ENCODE measurements at places on chromosomes 7 and 10. TPM values are rescaled to one million over a fixed set of nuclear protein-coding genes. Genes with fewer than 3 reads are reported as not detected.

The FAM25A gene
- polyA plus RNA-seq = not detected

The LRRN3 gene
- not detected for polyA plus RNA-seq

The CHAT gene
- polyA plus RNA-seq = not detected

The CUBN gene
- 1.5 TPM for polyA plus RNA-seq

The CLDN3 gene
- 17.4 TPM for polyA plus RNA-seq

The CAV2 gene
- polyA plus RNA-seq = 81.8 TPM

The CTTNBP2 gene
- 1.2 TPM for polyA plus RNA-seq

The FUOM gene
- polyA plus RNA-seq = 54.8 TPM

The EN2 gene
- not detected for polyA plus RNA-seq

The ADAM12 gene
- polyA plus RNA-seq = not detected

The OR6B1 gene
- not detected for polyA plus RNA-seq

The SLC12A9 gene
- 8.5 TPM for polyA plus RNA-seq

The CLRN3 gene
- not detected for polyA plus RNA-seq

The CNNM1 gene
- 0.13 TPM for polyA plus RNA-seq

DNA sequence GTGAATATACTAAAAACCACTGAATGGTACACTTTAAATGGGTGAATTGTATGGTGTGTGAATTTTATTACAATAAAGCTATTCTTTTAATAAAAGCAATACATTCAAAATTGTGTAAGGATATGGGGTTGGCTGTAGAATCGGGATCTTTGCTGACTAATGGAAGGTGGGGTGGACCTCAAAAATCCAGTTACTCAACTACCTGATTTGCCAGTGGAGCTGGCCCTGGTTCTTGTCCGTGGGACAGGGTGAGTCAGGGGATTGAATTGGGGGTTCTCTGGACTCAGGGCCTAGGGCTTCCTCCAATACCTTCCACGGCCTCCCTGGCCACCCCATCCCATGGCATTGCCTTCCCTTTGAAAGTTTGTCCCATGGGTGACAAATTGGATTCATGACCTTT lies 13.5 kb upstream of the RABGEF1 start:
- no peak for DNase-seq

GRCh38 chr10:124708246-124708779 lies 35.9 kb downstream of the FAM53B start:
- DNase-seq = no peak

DNA sequence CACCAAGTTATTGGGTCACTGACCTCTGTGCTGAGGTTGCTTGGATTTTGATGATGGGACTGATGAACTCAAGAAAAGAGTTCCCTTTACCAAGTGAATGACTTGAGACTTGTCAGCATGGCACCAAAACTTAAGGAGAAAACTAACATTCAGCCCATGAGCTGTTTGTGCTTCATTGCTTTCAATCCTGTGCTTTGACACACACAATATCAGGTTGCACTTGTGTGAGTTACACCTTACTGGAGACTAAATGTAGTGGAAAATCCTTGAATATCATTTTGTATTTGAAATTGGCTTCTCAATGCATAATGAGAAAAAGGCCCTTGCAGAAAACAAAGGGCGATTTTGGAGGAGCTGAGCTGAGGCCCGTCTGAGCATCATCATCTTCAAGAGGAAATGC lies 2.7 kb downstream of the BAG3 start:
- no peak for DNase-seq

DNA sequence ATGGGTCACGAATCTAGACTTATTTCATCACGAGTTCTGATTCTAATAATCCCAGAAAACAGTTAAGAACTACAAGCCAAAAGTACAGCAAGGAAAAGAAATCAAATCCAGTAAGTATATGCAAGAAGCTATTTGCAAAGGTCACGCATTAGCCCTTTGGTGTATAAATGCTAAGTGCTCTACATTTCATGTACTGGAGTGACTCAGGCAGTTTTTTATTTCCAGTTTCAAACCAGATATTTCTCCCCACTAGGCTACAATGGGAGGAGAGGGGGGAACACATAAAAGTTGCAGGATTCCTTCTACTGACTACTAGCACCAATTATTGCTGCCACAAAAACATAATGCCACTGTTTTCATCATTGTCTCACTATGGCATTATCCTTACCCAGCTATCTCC lies 148.0 kb downstream of the NRCAM start:
- no peak for DNase-seq

DNA sequence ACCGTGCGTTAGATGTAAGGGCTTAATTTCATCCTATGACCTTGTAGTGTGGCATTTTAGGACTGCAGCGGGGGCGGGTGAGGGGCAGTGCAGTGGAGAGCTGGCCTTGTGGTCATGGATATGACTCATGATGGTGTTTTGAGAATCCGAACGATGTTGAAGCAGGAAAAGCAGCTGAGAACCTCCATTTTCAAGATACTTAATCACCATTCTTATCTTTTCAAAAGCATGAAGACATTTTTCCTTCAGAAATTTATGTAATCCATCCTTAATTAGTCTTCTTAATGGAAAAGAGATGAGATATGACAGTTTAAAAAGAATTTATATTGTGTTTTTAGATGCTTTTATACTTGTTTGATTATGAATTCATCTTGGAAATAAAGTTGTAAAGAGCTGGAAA lies 9.6 kb downstream of the ATP5F1C start:
- DNase-seq = no peak

GRCh38 chr10:7409732-7410168 lies 1.1 kb downstream of the SFMBT2 start:
- no peak for DNase-seq

GRCh38 chr7:99447943-99448342 lies 9.2 kb downstream of the CPSF4 start:
- DNase-seq = no peak

DNA sequence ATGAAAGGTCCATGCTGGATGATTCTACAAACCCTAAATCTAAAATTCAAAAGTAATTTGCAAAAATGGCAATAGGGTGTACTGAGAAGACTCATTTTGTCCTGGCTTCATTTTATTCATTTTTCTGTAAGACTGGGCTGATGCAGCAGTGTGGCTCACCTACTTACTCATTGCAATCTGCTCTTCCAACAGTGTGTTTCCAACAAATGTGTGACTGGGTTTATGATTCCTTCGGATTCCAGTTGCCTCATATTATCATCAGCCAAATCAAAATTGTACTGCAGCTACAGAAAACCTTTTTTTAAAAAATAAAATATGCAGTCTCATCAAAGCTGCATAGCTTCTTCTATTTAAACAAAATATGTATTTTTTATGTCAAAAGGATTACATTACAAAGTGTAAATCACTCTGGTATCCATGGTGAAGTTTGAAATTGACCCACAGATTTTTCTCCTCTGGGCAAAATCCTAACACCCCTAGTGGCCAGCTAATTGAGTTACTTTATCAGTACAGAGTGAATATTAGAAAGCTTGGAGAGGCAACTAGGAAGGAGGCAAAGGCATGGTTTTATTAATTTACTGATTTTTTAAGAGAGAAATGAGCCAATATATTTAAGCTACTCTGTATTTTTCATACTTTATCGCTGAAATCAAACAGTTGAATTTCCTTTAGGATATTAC lies 390.3 kb downstream of the MAGI2 start:
- DNase-seq = no peak

- DNase-seq = peak; percentile 81
Measured at GRCh38 chr10:33277135-33277536, 57.3 kb downstream of the NRP1 start.

GRCh38 chr10:130254243-130254642 lies 118.1 kb downstream of the GLRX3 start:
- DNase-seq = no peak

DNA sequence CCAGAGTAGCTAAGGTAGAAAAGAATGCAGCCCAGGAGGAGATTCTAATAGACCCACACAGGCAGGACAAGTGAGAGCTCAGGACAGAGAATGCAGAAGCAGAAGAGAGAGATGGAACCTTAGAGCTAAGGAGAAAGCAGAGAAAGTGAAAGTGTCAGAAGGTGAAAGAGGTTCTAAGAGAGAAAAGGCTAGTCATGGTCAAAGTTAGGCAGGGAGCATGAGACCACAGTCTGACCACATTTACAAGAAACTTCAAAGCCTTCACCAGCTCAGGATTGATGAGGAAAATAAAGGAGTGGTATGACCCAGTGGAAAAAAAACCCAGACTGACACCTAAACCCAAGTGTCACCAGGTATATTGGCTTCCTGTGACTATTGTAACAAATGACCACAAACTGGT lies 131.8 kb upstream of the WDR11 start:
- DNase-seq = no peak

- DNase-seq = no peak
Measured at GRCh38 chr10:82148764-82149163, 273.8 kb downstream of the NRG3 start.

GRCh38 chr7:122944682-122945303 lies 50.7 kb downstream of the TAS2R16 start:
- DNase-seq = no peak

DNA sequence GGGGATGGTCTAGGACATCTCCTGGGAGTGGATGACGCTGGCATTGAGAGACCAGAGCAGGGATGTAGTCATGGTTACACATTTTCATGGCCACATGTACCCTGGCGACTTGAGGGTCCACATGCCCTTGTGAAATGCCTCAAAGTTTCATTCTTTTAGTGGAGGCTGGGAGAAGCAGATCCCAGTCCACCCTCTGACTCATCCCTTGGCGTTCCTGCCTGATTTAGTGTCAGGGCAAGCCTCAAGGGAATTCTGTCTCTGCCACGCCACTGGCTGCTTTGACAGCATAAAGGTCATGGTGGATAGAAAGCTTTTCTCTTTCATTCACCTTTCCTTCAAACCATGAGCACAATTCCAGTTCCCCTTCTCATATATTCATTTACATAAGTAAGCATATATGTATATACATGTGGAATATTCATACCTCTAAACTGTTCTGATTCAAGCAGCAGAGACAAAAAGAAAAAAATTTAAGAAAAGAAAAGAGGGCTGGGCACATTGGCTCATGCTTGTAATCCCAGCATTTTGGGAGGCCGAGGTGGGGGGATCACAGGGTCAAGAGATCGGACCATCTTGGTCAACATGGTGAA lies 21.8 kb upstream of the KIF5B start:
- no peak for DNase-seq

DNA sequence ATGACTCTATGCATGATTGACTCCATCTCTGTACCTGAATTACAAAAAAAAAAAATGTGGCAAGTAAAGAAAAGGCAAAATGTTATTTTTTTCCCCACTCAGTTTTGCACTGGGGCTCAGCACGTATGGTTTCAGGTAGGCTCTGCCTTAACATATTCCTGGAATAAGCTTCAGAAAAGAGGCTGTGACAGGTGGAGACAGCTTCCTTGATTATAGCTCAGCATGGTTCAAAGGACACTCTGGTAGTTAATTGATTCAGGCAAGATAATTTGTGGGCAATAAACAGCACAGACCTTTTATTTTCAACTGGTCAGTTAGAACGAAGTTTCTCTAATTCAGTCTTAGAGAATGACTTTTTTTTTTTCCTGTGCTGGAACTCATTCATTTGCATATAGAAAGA lies 347.3 kb downstream of the GALNT17 start:
- DNase-seq = no peak

DNA sequence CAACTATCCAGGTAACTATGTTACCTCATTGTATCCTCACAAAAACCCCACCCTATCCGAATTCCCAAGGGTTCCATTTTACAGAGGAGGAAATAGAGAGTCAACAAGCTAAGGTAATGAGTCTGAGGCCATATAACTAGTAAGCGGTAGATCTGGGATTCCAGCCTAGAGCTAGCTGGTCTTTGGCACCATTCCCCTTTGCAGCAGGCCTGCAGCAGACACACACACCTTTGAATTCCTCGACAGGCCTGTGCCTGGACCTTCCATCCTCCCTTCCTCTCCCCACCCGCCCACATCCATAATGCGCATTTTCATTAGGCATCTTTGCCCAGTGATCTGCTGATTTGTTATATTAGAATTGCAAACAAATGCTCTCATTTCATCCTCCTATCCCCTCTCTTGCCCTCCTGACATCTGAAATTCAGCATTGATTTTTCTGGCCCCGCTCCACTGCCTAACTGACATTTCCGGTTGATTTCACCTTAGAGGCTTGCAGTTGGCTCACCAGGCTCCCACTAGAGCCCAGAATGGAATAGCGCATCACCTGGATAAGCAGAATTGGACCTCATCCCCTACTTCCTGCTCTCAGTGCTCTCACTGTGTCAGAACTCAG lies 129.5 kb downstream of the PLXNA4 start:
- no peak for DNase-seq

- DNase-seq = no peak
Measured at GRCh38 chr10:43688348-43688892, 39.7 kb upstream of the ZNF32 start.

DNA sequence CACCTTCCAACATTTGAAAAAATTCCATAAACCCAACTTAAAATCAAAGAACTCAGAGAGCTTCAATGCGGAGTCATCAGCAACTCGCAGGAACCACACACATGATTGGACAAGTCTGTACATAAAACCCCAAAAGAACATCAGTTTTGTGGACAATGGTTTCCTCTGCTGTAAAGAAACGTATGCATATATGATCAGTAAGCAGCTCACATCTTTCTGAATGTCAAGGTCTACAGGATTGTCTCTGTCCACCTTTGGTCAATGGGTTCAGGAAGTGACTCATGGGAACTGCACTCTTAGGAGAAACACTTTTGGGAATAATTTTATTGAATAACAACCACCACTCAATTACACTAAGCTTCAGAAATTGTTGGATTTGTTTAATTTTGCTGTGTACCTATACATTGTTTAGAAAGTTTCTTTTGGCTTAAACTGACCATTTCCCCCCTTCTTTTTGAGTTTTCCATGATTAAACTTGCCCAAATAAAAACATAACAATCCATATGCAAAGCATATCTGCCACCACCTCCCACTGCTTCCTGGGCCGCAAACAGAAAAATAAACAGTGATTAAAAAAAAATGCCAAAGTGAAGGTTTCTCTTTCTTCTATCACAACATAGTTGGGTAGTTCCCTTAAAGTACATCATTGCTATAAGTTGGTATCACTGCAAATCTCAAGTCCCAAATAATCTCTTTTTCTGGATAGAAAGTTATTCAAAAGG lies 27.3 kb upstream of the AFAP1L2 start:
- DNase-seq = no peak

DNA sequence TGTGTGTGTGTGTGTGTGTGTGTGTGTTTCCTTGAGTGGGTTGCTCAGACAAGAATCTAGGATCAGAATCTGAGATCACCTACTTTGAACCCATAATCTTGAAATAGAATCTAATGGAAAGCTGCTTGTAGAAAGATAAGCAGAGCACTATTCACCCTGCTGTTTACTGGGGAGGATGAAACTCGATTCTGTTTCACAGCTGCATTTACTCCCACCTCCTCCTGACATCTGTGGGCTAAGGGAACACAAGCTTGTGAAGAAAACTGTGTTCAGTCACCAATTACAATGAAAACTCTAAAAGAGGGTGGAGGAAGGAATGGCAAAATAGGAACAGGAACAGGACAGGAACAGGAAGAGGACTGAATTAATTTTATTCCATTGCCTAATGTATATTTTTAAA lies 269.5 kb downstream of the TSPAN12 start:
- DNase-seq = no peak

- peak; percentile 59 for DNase-seq
Measured at GRCh38 chr7:135755351-135755753, 6.7 kb upstream of the FAM180A start.

- DNase-seq = peak; percentile 43
Measured at GRCh38 chr7:143407287-143408251, 1.1 kb downstream of the EPHA1 start.

All from aorta (tissue), 5 donors.